H54 (cell line): ENCODE measurements at places on chromosomes 1 and 21.

DNA sequence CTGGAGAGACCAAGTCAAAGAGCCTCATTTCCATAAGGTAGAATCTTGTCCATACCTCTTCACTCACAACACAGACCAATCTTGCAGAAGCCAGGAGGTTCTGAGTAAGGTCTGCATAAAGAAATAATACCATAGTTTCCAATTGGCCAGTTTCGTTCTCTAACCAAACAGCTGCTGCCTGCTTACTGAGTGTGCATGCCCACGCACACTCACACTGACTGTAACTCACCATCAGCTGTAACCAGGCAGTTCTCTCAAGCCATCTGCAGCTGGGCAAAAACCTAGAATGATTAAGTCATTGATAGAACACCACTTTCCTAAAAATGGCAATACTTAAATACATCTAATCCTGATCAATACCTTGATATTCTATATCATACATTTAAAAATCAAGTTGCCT lies 106.6 kb upstream of the VAV3 start:
- DNase-seq: no peak

- no peak for DNase-seq
Observed at GRCh38 chr1:30290581-30290980, 432.8 kb downstream of the MATN1 start.

GRCh38 chr1:4527819-4528218 lies 126.6 kb upstream of the AJAP1 start:
- no peak for DNase-seq

DNA sequence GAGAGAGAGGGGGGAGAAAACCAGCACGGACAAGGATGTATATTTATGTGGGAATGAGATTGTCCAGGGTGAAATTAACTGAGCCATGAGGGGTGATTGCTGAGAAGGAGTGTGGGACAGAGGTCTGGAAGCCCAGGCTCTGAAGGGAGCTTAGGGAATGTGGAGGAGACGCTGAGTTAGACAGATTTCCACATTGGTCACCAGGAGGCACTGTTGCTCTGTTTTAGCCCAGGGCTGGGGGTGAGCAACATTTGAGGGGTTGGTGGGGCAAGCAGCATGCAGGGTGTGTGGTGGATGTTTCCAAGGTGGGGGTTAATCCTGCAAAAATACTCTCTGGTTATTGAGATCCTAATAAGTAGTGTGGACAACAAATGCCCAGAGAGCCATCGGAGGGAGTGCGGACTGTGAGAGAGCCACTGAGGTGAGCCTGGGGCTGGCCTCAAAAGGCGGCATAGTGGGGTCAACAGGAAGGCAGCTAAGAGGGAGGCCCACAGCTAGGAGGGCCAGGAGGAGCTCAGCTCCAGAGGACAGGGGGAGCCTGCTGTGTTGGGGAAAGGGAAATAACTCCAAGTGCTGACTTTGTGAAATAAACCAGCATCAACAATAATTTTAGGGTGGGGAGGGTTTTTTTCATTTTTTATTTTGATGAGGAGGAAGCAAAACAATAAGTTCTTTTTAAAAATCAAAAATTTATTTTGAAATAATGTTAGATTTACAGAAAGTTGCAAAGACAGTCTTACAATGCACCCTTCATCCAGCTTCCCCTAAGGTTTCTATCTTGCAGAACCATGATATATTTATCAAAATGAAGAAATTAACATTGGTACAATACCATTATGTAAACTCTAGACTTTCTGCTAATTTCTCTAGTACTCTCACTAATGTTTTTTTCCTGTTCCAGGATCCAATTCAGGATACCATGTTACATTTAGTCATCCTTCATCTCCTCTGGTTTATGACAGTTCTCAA lies 82.8 kb upstream of the CD34 start:
- no peak for DNase-seq

- DNase-seq: no peak
Observed at GRCh38 chr1:113769601-113769970, 10.3 kb upstream of the PHTF1 start.

- DNase-seq: no peak
Observed at GRCh38 chr1:156464825-156465452, 35.6 kb downstream of the MEF2D start.

GRCh38 chr1:41537788-41538351 lies 53.4 kb upstream of the EDN2 start:
- no peak for DNase-seq

- no peak for DNase-seq
Observed at GRCh38 chr1:247387565-247387964, 28.4 kb upstream of the NLRP3 start.

- no peak for DNase-seq
Observed at GRCh38 chr1:6961289-6961688, 176.0 kb downstream of the CAMTA1 start.

GRCh38 chr1:6205849-6206519 lies at the start of gene RNF207:
TSS of gene RNF207 (plus strand) at chr1:6206119. CDS start at chr1:6206536, 417 bp downstream.
- DNase-seq: peak; percentile 92

GRCh38 chr21:24617819-24618218 lies 989.5 kb downstream of the MRPL39 start:
- no peak for DNase-seq

GRCh38 chr21:33969581-33969980 lies 54.0 kb upstream of the ATP5PO start:
- DNase-seq: no peak

GRCh38 chr21:15761507-15762100 lies 31.8 kb downstream of the USP25 start:
- no peak for DNase-seq

GRCh38 chr1:76668046-76668445 lies 199.2 kb upstream of the ST6GALNAC5 start:
- no peak for DNase-seq

- DNase-seq: no peak
Observed at GRCh38 chr1:209775678-209776077, 8.7 kb downstream of the C1orf74 start.

GRCh38 chr1:27668121-27668807 lies 3.7 kb downstream of the IFI6 start:
- no peak for DNase-seq

DNA sequence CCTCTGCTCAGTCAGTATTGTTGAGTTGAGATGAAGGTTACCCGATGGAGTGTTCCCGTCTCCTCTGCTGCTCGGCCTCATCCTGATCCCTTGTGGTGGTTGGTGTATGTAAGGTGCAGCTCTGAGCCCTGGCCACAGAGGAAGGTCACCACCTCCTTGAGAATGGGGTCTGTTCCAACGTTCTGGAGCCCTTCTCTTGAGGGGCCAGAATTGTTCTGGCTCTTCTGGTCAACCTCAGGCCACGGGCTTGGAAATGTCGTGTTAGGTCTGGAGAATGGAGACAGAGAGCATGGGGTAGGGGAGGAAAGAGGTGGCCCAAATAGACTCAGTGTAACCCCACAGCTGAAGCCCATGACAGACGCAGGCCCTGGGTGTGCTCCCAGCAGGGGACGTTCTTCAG lies 62.3 kb upstream of the ETV3 start:
- DNase-seq: no peak

- no peak for DNase-seq
Observed at GRCh38 chr1:59816318-59816878, 1.6 kb downstream of the HOOK1 start.

DNA sequence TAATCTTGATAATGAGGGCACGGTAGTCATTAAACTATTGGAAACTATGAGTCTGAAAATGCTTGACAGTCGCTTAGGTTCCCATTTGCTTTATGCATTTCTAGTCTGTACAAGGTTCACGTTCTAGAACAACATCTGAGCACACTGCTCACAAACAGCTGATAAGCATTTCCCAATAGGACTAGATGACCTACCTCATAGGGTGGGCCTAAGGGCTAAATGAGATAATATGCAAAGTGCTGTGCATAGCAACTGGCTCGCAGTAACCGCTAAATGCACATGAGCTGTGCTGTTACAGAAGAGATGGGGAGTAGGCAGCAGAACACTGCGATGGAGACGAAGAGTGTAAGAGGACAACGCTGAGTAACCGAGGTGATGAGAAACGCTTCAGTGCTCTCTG lies 628.0 kb downstream of the SMYD3 start:
- no peak for DNase-seq

DNA sequence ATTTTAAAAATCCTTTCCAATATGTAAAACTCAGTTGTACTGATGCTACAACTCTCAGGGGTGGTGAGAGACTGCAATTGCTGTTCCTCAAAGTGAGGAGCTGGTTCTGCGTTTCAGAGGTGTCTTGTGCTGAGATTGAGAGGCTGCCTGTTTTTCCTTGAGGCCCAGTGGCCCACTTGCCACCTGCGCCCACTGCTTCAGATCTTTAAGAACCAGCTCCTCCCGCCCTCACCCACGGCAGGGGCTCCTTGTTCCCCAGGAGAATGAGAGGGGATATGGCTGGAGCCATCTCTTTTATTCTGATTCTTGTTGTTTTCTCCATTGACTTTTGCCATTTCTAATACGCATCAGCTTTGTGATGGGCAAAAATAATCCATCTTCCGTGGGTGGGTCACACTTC lies 45.5 kb downstream of the EVA1C start:
- no peak for DNase-seq

GRCh38 chr1:93729502-93729901 lies 47.9 kb upstream of the BCAR3 start:
- DNase-seq: no peak

DNA sequence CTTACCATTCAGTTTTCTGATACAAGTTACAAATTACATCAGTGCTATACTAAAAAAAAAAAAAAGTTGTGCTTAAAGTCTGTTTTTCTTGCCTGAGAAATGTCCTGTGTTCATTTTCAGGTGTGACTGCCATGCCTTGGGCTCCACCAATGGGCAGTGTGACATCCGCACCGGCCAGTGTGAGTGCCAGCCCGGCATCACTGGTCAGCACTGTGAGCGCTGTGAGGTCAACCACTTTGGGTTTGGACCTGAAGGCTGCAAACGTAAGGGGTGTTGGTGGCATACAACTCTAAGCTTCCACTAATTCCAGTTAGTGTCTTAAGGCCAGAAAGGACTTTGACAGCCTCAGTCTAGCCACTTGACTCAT lies 60.1 kb upstream of the LAMC2 start:
- no peak for DNase-seq

GRCh38 chr1:153773096-153773921 lies 1.9 kb upstream of the SLC27A3 start:
- no peak for DNase-seq

- DNase-seq: no peak
Observed at GRCh38 chr1:21232044-21232443, 55.3 kb upstream of the EIF4G3 start.

DNA sequence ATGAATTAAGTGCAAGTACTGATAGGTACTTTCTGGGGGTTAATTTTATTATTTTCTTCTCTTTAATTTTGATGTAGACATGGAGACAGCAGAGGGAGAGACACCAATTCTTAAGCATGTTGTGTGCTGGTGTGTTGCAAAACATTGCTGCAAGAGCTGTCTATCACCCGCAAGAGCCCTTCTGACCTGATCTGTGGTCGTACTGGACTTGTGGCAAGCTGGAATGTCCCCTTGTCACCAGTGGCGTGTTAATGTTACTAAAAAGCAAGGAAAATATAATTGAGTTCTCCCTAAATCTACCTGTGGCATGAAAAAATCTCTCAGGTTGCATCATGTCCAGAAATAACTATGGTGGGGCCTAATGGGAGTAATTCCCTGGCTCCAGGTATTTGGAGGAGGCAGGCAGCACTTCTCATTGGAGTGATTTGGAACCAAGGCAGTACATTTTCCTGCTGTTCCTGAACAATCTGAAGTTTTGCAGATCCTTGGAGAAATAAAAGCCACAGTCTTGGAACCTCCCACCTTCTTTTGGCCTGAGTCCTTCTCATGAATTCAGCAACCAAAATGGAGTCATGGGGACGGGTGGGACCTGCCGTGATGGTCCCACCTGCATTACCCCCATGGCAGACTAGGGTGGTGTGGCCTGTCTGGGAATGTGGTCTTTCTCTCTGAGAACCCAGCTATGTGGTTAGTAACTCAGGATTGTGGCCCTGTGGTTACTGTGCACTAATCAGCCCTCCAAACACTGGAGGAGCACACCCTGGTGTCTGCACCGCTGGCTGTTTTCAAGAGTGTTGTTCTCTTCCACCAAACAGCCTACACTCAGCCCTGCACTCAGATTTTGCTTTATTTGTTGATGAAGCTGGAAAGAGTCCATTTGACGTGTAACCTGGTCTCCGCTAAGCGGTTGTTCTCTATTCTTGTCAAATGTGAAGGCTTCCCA lies 57.4 kb downstream of the GALNT2 start:
- DNase-seq: no peak

GRCh38 chr1:108129999-108130398 lies 70.1 kb downstream of the SLC25A24 start:
- DNase-seq: no peak

GRCh38 chr1:212178851-212179250 lies 106.4 kb upstream of the PPP2R5A start:
- DNase-seq: no peak

DNA sequence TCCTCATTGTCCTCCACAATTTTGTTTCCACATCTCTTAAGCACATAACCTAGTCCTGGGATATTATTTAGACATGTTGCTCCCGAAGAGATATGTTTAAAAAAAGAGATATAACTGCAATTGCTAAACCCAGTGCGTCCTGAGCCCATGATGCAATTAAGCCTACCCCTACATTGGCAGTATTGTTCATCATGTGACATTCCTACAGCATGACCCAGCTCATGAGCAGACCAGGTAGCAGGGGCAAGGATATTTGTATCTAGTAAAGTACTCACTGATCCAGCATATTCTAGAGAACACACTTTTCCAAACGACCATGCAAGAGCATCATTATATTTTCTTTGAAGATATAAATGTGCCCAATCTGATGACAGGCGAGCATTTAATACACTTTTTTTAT lies 1.2 kb downstream of the ADAM30 start:
- DNase-seq: no peak

- no peak for DNase-seq
Observed at GRCh38 chr21:14071902-14072734, 138.6 kb downstream of the LIPI start.

DNA sequence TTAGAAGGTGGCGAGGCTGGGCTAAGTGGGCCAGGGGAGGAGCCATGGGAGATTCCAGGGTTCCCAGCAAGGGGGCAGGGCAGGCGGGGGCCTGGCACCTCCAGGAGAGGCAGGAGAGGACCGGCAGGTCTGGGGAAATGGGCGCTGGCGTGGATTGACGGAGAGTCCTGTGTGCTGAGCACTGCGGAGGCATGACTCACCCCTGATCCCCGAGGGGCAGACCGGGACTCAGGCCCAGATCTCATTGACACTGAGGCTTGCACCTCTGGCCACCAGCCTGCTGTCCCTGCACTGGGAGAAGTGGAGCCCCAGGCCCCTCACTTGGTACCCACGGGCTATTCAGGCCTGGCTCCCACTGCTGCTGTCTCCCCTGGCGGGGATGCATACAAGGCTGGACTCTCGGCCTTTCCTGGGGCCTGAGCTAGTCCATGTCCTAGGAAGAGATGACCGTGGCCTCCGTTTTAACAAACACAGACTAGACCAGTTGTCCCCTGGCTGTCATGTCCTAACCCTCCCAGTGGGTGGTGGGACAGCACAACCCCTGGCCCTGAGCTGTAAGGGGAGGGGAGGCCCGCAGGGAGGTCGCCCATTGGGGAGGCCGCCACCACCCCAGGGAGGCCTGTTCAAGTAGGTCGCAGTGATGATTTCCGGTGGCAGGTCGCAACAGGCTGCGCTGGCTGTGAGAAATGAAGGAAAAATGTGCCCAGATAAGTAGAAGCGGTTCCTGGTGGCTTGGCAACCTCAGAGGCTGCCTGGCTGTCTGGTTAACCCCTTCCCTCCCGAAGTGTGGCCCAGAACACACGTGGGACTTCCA lies 39.7 kb downstream of the RIPK4 start:
- DNase-seq: peak; percentile 93

GRCh38 chr1:82161700-82162141 lies 361.0 kb downstream of the ADGRL2 start:
- DNase-seq: no peak
